ENCODE measurements at places on chromosomes 1 and 21.

- DNase-seq, result peak; percentile 78
These were observed 29.9 kb upstream of the RPTN start for GRCh38 chr1:152188673-152189591.

DNA sequence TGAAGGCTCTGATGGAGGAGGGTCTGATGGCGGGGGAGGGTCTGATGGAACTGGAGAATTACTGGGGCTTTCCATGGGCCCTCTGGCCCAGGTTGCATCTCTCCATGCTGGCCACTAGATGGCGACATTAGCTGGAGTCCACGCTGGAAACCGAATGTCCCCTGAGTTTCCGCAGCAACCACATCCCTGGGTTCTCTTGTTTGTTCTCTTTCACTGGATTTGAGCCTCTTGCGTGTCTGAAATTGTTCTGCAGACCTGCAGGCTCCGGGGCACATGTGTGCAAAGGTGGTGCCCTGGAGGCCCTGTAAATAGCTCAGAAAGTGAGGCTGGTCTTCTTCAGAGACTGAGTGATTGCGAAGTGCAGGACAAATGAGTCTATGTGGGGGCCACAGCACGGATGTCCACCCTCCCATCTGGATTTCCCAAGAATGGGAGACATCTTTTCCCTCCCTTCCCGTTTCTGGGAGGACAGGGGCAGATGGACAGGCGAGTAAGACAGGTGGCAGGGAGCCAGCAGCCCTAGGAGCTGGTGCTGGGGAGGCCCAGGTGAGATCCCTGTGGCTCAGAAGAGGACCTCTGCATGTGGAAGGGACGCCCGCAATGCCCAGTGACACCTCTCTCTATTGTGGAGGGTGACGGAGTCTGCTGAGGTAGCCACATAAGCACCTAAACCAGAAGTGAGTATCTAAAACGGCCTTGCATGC lies 73.2 kb upstream of the ABCG1 start:
- peak; percentile 71 for DNase-seq

- DNase-seq, result peak; percentile 1
These were observed 1.0 kb downstream of the SLC35D1 start for GRCh38 chr1:67052741-67053534.

DNA sequence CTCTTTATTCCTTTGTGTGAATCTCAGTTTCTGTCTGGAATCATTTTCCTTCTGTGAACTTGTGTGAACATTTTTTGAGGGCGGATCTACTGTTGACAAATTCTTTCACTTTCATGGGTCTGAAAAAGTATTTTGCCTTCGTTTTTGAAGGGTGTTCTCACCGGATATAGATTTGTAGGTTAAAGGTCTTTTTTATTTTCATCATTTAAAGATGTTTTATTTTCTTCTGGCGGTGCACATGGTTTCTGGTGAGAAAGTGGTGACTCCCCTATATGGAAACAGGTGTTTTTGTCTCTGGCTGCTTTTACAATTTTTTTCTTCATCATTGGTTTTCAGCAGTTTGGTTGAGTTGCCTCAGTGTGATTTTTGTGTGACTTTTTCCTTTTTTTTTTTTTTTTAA lies 94.9 kb downstream of the DYRK1A start:
- peak; percentile 27 for DNase-seq

DNA sequence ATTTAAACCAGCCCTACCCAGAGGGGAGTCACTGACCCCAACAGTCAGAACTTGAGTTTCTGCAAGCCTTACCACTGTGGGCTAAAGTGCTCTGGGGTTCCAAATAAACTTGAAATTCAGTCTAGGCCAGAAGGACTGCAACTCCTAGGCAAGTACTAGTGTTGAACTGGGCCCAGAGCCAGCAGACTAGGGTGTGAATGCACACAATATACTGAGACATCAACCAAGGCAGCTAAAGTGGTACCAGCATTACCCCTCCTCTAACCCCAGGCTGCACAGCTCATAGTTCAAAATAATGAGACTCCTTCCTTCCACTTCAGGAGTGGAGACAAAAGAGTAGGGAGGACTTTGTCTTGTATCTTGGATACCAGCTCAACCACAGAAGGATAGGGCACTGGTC lies 18.9 kb upstream of the IL20 start:
- no peak for DNase-seq

DNA sequence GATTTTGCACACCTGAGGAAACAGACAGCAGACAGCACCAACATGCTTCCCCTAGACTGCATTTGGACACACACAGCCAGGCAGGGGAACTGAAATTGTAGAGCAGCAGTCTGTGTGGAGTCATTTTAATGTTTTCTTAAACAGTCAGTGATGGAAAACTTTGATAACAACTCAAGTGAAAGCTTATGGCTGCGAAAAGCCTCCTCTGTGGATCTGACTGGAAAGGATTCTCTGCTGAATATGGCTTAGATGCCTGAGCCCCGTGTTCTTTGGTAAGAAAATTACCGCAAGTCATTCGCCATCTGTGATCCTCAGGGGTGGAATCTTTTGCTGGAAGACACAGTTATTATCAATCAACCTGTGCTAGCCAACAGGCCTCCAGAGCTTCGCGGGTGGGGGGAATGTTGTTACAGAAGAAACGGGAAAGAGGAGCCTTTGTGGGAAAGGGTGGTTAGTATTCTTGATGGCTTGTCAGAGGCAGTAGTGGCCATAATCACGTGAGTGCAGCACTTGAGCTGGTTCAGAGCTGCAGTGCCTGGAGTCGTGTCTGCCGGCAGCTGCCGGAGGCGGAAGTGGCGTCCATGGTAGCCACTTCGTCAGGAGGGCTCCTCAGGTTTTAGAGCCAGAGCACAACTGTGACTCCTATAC lies 204.7 kb downstream of the ST6GALNAC3 start:
- DNase-seq, result no peak

GRCh38 chr1:234503193-234504050 lies 24.4 kb upstream of the TARBP1 start:
- no peak for DNase-seq

GRCh38 chr1:151024540-151025146 lies 11.7 kb upstream of the BNIPL start:
- peak; percentile 90 for DNase-seq

DNA sequence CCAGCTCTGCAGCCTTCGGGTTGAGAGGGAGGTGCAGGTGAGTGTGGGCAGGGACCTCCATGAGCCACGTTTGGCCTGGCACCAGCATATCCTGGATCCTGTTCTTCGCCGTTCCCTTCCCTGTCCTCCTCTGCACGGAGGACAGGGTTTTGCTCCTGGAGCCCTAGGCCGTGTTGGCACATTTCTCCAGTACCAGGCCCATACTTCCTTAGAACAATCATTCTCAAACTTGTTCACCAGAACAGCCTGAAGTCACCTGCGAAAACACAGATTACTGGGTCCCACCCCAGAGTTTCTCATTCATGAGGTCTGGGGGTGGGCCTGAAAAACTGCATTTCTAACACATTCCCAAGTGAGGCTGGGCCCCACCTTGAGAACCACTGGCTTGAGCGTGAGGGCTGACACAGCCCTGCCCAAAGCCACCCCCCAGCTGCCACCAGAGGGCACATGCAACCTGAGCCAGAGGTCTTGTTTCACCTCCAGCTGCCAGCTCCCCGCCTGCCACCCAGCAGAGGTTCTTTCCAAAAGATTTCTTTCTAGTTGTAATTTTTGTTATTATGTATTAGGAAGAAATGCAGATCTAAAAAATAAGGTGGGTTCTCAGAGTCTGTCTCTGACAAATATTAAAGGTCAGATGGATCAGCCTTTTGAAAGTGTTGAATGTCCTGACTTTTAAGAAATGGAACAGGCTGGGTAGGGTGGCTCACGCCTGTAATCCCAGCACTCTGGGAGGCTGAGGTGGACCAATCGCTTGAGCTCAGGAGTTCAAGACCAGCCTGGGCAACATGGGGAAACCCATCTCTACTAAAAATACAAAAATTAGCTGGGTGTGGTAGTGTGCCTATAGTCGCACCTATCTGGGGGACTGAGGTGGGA lies 39.6 kb upstream of the LDLRAP1 start:
- DNase-seq, result peak; percentile 59

DNA sequence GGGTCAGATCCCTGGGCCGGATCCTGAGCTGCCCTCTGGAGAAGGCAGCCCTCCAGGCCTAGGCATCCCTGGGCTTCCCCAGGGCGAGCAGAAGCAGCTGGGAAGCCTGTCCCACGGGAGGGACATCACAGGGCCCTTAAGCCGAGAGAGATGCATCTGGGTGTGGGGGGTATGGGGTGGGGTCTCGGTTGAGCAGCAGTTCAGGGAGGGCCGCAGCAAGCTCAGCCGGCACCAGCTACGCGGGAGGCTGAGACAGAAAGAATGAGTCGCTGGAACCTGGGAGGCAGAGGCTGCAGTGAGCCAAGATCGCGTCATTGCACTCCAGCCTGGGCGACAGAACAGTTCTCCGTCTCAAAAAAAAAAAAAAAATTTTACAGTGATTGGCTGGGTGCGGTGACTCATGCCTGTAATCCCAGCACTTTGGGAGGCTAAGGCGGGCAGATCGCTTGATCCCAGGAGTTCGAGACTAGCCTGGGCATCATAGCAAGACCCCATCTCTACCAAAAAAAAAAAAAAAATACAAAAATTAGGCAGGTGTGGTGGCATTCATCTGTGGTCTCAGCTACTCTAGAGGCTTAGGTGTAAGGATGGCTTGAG lies 37.7 kb downstream of the RRP1 start:
- DNase-seq, result no peak

- DNase-seq, result no peak
These were observed at the start of gene B3GALT6 for GRCh38 chr1:1232208-1232795. B3GALT6 (plus strand) TSS chr1:1232237; CDS start chr1:1232279, 42 bp downstream.

GRCh38 chr21:36425286-36425685 lies 40.1 kb downstream of the CHAF1B start:
- no peak for DNase-seq

DNA sequence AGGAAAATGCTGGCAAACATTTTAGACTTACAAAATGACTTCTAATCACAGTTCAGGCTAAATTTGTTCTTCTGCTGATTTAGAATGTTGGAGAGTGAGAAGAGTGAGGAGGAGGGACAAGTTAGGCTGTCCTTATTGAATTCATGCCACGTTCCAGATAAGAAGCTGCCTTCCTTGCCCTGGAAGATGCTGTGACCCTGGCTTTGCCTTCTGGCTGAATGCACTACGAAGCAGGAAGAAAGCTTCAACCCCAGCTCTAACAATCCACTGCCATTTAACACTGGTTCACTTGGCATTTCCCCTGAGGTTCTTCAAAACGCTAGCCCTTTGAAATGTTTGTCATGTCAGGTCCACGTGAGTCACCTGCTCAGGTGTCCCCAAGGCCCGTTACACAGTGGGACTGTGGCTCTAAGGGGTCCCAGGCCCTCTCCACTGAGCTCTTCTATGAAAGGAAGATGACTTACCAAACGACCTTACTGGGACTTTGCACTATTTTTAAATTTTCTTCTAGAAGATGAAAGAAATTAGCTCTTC lies 30.0 kb upstream of the LRRC8C start:
- DNase-seq, result no peak

- DNase-seq, result no peak
These were observed 44.9 kb downstream of the HHAT start for GRCh38 chr1:210373628-210373877.

GRCh38 chr1:218994615-218995014 lies 179.1 kb upstream of the LYPLAL1 start:
- no peak for DNase-seq

DNA sequence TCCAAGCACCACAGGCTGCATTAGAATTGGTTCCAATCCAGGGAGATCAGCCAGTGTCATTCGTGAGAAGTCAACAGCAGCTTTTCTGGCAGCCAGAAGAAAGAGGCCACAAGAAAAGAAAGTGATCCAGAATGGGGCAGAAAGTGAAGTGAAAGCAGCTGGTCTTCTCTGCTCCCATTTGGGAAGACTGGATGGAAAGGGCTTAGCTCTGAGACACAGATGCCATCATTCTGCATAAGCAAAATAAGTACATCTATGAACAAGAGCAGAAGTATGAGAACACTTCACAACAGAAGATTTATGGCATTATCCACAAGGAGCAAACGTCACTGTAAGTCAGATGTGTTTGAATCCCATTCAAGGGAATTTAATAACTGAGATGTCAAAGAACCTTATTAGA lies 326.5 kb upstream of the ESRRG start:
- no peak for DNase-seq

DNA sequence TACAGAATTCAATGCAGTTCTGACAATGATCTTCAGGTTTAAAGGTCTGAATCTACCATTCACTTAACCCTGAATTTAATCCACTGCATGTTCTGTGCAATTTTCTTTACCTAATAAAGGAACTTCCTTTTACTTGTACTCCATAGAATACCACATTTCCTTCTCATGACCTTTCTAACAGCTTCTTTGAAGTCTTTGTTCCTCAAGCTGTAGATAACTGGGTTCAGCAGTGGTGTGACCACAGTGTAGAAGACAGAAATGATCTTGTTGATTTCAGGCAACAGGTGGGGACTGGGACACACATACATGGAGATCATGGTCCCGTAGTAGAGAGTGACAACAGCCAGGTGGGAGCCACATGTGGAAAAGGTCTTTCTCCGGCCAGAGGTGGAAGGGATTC lies 878 bp downstream of the OR11L1 start:
- DNase-seq, result no peak

- no peak for DNase-seq
These were observed 150.9 kb upstream of the ZRANB2 start for GRCh38 chr1:71231751-71232150.

DNA sequence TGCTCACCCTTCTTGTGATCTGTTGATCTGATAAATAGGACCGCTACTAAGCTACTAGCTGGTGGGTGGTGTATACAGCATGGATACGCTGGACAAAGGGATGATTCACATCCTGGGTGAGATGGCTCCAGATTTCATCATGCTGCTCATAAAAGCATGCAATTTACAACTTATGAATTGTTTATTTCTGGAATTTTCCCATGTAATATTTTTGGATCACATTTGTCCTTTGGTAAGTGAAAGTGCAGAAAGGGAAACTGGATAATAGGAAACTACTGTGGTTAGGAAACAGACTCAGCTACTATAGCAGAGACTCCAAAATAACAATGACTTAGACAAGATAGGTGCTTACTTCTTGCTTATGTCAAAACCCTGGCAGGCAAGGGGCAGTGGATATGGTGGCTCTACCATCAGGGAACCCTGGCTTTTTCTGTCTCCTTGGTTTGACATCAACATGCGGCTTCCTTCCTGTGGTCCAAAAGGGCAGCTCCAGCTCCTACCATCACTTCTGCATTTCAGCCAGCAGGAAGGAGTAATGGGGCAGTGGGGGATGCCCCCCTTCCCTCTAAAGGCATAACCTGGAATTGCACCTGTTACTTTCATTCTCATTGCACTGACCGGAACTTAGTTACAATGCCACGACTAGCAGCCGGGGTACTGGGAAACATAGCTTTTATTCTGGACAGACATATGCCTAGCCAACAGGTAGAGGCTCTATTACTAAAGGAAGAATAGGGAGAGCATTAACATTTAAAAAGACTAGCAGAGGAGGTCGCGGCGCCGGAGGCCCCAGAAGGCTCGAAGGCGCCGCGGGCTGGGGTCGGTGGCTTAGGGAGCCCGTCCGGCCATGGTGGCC lies 13.8 kb upstream of the AK2 start:
- DNase-seq, result no peak
